ENCODE measurements at places on chromosomes 11 and 22. TPM values are rescaled to one million over a fixed set of nuclear protein-coding genes. Genes with fewer than 3 reads are reported as not detected.

The TEF gene
- total RNA-seq: 6.8 TPM

The IL17REL gene
- total RNA-seq: 0.10 TPM

The ZNF214 gene
- not detected for total RNA-seq

The TSPAN32 gene
- total RNA-seq: 22.2 TPM

The CDC42EP2 gene
- total RNA-seq: 1.1 TPM

The FGF19 gene
- total RNA-seq: not detected

The CYP2D6 gene
- 3.9 TPM for total RNA-seq

The CCDC157 gene
- total RNA-seq: 3.6 TPM

The CFAP300 gene
- not detected for total RNA-seq

The MAPK8IP2 gene
- 0.39 TPM for total RNA-seq

The DTX4 gene
- total RNA-seq: 43.3 TPM

The TECTA gene
- 0.41 TPM for total RNA-seq

The RFPL3 gene
- total RNA-seq: not detected

The OR51B4 gene
- not detected for total RNA-seq

The TNNT3 gene
- 10.0 TPM for total RNA-seq

The LRRC74B gene
- total RNA-seq: 0.17 TPM

The OLFML1 gene
- total RNA-seq: not detected

The EWSR1 gene
- total RNA-seq: 295 TPM

The GRK3 gene
- total RNA-seq: 65.3 TPM

The CD3D gene
- 0.79 TPM for total RNA-seq

The PACSIN2 gene
- 60.3 TPM for total RNA-seq

The PDXP gene
- 16.6 TPM for total RNA-seq

The RTL10 gene
- total RNA-seq: 14.8 TPM

The OR51A2 gene
- not detected for total RNA-seq

The SAA1 gene
- total RNA-seq: not detected

The CNGA4 gene
- 0.79 TPM for total RNA-seq

The CD3E gene
- total RNA-seq: 1.0 TPM

The CHRM1 gene
- total RNA-seq: not detected

The MPZL3 gene
- 4.2 TPM for total RNA-seq

The RASSF10 gene
- total RNA-seq: not detected

The CBLIF gene
- not detected for total RNA-seq

The IFITM1 gene
- 19.5 TPM for total RNA-seq

All from B cell (primary cell).